Activated T-cell treated with anti-CD3 and anti-CD28 coated beads, Interleukin-2, amount 50 U/mL, for 24 hours (primary cell): ENCODE measurements at places on chromosomes 3 and 15.

DNA sequence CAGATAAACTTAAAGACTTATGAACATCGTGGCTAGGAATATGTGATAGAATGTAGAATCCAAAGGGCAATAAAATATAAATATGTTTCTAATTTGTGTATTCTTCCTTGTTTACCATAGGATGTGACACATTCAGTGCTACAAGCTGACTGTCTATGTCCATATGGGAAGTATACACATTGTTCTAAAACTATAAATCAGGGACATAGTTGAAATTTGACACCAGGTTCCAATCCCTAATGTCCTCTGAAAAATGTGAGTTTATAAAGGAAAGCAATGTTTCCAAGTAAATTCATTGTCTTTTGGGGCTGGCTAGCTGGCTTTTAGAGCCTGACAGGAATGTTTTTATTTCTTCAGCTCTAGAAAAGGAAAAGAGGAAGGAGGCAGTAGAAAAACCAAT is 273.6 kb downstream of the CNTN4 start:
- no peak for DNase-seq

DNA sequence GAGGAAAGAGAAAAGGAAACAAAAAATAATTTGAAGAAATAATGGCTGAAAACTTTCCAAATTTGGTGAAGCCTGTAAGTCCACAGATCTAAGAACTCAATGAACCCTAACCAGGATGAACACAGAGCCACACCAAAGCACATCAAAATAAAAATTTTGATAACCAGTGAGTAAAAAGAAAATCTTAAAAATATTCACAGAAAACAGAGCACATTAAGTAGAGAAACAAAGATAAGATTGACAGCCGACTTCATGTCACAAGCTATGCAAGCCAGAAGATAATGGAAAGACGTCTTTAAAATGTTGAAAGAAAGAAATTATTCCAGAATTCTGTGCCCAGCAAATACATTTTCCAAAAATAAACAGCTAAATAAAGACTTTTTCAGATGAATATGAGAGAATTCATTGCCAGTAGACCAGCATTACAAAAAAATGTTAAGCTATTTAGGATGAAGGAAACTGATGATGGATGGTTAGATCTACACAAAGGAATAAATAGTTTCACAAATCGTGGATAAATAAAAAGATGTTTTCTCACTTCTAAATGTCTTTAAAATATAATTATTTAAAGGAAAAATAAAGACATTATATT is 140.2 kb upstream of the SKOR1 start:
- no peak for DNase-seq

DNA sequence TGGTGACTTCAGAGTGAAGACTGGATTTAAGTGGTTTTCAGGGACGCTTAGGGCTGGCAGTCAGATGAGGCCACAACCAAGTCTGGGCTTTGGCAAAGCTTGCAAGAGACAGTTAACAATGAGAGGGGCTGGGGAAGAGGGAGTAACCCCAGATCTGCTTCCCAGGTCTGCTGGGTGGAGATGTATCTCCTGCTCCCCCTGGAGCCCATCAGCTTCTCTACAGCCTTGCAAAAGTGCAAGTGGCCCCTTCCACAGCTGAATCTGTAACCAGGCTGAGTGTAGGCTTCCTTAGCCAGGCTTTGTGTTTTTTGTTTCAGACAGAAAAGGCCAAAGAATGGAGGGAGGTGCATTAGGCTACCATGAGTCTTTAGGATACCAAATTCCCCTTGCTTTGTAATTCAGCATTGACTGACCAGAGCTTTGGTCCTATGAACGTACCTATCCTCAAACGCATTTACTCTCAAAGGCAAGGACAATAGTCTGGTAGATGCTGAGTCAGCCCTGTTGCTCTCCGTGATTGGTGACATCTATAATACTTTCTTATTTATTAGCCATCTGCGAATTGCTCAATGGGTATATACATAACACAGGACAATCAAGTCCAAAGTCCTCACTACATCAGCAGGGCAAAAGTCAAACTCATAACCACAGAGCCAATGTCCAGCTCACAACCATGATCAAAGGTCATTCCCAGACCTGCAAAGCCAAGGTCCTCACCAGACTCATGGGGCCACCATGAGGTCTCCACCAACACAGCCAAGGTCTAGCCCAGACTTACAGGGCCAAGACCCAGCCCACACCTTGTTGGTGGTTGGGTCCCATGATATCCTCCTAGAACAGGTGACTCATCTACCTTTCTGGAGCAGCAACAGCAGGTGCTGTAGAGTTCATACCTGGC is 17.1 kb downstream of the CCDC13 start:
- DNase-seq = no peak

DNA sequence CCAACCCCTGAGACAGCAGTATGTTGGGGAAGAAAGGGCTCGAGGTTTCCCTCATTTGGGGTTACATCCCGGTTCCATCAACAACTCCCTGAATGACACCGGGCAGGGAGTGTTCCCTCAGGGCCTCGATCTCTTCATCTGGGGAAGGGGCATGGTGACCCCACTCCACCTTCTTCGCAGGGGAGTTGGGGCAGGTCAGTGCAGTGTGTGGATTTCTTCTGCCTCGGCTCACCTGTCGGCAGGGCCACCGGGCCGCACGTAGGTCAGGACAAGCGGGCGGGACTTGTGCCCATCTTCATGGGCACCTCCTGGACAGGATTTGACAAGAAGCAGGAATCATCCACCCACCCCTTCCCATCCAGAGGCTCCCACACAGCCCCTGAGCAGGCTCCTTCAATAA is 17.4 kb downstream of the GRIP2 start:
- DNase-seq = no peak

- DNase-seq = no peak
Observed at GRCh38 chr3:169911272-169911671, at the start of gene SAMD7. TSS of gene SAMD7 (plus strand) at chr3:169911572. CDS start at chr3:169919499, 7,927 bp downstream.

GRCh38 chr3:167941234-167941995 is 154.3 kb downstream of the GOLIM4 start:
- DNase-seq = no peak

GRCh38 chr15:70726753-70727152 is 36.6 kb downstream of the UACA start:
- DNase-seq = no peak

- peak; percentile 32 for DNase-seq
Observed at GRCh38 chr3:158801201-158801600, 653 bp upstream of the MFSD1 start.

- no peak for DNase-seq
Observed at GRCh38 chr3:14366915-14367823, 35.2 kb upstream of the SLC6A6 start.

DNA sequence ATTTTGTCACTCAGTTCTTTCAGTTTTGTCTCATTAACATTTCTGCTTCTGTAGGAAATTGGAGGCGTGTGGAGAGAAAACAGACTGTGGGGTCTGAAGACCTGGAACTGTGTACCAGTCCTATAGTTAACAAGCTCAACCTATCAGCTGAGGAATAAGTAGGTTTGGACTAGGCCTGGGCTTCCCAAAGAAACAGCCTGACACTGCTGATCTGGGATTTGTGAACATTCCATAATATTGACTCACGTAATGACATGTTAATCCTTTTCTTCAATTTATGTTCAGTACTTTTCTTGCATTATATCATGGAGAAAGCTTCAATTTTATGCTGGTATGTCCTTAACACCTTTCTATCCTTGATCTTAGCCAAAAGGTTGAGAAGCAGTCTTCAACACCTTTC is 181.6 kb upstream of the RORA start:
- no peak for DNase-seq

DNA sequence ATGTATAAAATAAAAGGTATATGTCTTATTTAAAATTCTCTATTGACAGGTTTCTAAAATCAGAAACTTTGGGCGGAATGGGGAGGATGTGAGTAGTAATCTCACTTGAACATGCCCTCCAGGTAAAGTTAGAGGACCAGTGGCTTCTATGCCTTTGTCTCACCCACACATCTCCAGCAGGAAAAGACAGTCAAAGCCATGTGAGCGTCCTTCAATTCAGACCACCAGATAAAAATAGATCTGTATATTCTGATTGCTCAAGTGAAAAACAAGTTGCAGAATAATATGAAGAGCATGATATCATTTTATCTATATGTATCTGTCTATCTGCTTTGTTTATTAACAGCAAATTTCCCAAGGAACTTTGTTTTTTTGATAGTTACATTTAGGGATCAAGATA is 152.2 kb downstream of the TMCO5A start:
- DNase-seq = no peak

DNA sequence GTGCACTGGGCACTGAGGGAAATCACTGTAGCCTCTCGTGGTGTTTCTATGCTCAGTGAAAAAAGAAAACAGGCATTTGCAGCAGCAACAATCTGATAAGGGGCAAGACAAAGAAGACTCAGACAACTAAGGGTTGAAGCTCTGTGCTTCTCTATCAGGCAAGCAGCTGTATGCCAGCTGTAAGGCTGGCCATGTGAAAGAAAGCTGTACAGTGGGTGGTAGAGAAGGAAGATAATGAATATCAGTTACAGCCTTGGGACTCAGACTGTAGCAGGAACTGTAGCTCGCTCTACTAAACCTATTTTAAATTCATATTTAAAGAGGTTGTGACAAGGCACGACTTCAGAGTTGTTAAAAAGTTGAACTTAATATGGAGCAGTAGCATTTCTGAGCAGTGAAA is 76.3 kb downstream of the VGLL3 start:
- DNase-seq = no peak

DNA sequence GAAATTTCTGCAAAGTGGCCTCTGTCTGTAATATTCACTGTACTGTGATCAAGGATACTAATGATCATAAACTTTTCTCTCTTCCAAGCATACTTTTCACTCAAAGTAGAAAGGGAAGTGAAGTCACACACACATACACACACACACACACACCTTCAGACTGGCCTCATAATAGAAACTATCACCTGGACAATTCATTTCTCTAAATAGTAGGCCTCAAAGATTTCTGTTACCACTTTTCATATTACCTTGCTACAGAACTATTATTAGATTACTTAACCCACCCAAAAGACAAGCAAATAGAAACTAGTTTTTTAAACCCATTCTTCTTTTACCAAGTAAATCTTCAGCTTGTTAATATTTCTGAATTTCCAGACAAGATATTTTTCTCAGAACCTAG is 12.2 kb downstream of the CPB1 start:
- DNase-seq = no peak

DNA sequence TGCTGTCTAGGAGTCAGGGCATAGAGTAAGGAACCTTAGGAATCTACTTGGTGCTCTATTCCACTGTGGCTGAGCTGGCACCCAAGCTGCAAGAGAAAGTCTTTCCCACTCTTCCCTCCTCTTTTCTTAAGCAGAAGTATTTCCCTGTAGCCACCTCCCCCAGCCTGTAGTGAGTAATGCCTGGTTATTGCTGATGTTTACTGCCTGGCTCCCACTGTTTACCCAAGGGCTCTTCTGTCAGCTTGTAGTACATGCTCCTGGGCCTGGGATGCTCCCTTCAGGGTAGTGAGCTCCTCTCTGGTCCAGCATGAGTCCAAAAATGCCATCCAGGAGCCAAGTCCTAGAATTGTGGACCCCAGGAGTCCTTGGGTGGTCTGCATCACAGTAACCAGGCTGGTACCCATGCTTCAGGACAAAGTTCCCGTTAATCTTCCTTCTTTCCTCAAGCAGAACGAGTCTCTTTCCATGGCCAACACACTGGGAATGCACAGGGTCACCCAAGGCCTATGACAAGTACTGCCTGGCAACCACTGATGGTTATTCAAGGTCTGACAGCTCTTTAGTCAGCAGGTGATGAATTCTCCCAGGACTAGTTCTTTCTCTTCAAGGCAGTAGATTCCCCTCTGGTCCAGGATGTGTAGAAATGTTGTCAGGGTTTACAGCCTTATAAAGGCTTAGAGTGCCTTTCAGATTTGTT is 17.6 kb downstream of the GALK2 start:
- no peak for DNase-seq

GRCh38 chr3:156377718-156378117 is 177.2 kb downstream of the SSR3 start:
- no peak for DNase-seq

DNA sequence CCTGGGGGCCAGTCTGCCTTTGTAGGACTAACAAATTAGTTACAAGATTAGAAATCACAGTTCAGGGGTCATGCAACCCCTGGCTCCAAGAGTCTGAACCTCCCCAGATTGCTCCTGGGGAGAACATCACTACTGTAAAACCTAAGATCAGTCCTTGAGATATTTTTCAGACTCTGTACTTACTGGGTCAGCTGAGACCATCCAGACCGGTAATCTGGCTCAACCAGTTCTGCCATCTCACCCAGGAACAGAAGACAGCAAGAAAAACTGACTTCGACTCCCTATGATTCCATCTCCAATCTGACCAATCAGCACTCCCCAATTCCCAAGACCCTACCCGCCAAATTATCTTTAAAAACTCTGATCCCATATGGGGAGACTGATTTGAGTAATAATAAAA is 47.5 kb downstream of the NMD3 start:
- no peak for DNase-seq

DNA sequence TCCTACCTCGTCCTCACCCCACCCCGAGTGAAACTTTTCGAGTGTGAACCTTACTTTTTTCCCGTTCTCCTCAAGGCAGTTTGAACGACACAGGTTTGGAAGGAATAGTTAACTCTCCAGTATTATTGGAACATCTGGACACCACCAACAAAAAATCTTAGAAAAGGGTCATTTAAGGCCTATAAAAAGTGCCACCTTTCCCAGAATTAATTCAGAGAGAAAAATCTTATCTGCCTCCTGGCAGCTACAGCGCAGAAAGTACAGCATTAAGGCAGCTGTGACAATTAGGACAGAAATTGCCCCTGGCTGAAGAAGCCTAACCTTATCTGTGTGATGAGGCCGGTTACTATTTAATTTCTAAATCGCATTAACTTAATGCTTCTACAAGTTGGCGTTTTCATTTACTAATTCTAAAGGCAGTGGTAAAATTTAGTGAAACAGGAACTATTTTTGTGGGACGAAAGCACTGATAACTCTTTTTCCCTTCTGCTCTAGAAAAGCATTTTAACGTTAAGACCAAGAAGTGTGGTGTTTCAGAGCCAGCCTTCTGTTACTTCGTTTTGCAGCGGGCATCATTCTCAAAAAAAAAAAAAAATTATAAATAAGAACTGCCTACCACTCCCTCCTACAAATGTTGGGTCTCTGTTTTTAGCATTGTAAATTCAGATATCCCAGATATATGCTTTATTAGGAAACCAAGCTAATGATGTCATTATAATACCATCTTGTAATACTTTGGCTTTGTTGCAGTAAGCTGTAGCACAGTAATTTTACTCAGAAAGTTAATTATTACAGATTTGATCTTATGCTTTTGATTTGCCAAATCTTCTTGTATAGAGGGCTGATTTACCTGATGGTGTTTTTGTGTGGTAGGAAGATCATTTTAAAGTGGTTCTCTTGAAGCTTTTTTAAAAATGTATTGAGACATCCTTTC is 1.4 kb downstream of the ATP11B start:
- DNase-seq = no peak

GRCh38 chr15:25905140-25905539 is 42.0 kb upstream of the ATP10A start:
- DNase-seq = peak; percentile 42

DNA sequence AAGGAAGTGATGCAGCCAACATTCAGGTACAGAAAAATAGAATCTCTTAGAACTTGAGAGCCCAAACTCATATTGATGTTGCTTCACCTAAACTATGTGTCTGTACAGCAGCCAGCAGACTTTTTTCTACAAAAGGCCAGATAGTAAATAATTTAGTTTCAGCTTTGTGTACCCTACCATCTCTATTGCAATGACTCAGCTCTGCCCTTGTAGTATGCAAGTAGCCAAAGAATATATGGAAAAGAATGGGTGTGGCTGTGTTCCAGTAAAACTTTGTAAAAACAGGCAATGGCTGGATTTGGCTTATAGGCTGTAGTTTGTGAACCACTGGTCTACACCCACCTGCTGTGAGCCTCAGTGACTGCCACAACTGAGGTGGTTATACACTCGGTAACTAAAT is 392.5 kb upstream of the RARB start:
- no peak for DNase-seq
